Stimulated activated CD4-positive, alpha-beta T cell treated with anti-CD3 and anti-CD28 coated beads, Interleukin-1b, Interleukin-23, amount 100 ng/mL, for 4 hours (primary cell): ENCODE measurements at places on chromosomes 5 and 9.

- no peak for DNase-seq
These were observed 275.3 kb upstream of the IL12B start for GRCh38 chr5:159605585-159605984.

DNA sequence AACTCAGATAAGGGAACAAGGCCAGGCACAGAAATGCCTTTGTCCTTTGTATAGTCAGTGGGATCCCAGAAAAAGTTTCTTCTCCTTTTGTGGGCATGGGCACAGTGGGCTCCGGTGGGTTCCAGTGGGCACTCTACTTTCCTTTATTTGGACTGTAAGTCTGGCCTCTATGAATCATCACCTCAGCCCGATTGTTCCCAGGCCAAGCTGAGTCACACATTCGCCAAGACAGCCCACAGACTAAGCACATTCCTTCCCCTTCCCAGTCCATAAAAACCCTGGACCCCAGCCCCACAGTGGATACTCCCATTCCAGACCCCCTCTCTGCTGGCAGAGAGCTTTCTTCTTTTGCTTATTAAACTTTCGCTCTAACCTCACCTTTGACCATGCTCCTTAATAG, 165.0 kb downstream of the FBXL17 start:
- DNase-seq, result no peak

DNA sequence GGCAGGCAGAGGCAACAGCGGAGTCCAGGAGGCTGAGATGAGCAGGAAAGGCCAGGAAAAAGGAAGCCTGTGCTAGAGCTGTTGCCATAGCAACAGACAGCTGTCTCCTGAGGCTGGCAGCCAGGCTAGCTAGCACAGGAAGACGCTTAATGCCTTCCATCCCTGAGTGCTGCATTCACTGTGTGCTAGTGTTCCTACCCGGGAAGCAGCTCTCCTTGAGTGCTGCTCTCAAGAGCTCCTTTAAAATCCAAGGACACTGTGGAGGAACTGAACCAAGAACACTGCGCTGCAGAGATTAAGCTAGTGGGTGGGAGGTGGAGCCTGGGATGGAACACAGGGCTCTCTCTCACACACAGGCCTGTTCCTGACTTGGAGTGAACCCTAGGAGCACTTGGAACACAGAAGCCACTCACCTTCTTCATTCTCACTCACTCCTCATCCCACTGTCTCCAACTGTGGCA, 53.5 kb upstream of the IL7R start:
- DNase-seq, result no peak

GRCh38 chr5:80962630-80963520, 2.7 kb downstream of the RASGRF2 start:
- DNase-seq, result no peak

DNA sequence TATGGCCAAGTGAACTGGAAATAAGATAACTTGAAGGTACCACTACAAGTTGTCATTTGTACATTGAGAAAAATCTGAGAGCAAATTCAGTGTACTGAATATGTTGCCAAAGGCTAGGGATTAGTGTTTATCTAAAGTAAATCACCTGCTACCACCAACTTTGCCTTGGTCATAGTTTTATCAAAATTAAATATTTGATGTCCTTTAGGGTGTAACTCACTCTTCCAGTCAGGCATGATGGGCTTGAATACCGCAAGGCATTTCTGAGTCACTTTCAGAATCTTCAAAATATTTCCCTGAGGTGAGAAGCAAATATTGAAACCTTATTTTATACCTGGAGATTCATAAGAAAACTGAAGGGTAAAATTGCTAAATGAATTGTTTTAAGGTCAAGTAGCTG, 1338.6 kb upstream of the ACO1 start:
- no peak for DNase-seq

DNA sequence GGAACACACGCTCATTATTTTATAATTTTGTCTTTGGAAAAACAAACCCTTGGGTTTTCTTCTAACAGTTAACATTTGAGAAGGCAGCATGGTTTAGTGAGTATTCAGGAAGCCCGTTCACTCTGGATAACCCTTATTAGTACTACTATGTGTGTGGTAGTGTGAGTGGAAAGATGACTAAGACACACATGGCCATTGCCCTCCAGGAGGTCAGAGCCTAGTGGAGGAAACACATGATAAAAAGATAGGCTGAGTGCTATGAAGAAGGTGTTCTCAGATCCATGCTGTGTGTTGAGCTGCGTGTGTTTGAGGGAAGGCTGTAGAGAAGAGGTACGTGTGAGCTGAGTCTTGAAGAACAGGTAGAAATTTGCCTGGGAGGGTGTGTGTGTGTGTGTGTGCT, 8.4 kb downstream of the C5orf47 start:
- DNase-seq, result no peak

GRCh38 chr5:126002222-126002897, 420.8 kb upstream of the GRAMD2B start:
- DNase-seq, result no peak

- DNase-seq, result no peak
These were observed 892.6 kb downstream of the TAF11L14 start for GRCh38 chr5:18526792-18527405.

DNA sequence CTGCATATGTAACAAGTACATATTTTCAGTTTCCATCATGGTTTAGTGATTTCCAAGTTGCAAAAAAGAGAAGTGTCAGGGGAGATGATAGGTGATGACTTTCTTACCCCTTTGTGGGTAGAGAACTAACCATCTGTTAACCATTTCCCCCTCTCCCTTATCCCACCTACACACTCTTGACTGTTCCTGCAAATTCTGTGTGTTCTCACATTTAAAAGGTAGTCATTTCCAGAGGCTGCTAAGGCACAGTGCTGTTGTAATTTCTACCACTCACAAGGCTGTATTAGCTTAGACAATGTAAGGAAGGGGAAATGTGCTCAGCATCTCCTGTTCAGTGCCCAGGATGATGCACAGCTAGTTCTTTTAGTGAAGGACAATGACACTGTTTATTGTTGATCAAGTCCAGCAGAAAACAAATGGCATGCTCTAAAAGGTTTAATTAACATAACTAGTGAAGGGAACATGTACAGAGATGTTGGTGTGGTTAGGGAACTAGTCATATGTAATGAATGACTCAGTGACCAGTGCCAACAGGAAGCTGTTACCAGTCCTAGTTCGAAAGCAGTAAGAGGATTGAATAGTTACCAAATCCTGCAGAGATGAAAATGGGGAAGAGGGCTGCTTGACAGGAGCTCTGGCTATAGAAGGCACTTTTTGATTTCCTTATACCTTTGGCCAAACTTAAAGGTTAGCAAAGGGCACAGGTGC, 165.1 kb downstream of the PLK2 start:
- no peak for DNase-seq

DNA sequence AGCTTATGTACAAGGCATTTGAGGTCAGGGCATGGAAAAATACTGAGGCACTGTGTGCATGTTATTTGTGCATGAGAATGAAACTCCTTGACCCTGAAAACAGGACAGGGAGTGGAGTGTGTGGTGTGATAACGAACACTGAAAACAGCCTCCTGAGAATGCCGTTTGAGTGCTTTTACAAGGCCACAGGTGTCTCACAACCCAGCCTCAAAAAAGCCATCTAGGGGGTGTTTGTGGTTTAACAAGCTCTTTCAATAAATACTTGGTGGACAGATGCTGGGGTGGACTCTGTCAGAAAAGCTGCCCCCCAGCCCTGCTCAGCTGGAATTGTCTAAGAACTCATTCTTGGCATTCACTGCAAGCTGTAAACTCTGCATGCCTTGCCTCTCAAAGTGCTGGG, 94.0 kb upstream of the SLC25A48 start:
- no peak for DNase-seq

DNA sequence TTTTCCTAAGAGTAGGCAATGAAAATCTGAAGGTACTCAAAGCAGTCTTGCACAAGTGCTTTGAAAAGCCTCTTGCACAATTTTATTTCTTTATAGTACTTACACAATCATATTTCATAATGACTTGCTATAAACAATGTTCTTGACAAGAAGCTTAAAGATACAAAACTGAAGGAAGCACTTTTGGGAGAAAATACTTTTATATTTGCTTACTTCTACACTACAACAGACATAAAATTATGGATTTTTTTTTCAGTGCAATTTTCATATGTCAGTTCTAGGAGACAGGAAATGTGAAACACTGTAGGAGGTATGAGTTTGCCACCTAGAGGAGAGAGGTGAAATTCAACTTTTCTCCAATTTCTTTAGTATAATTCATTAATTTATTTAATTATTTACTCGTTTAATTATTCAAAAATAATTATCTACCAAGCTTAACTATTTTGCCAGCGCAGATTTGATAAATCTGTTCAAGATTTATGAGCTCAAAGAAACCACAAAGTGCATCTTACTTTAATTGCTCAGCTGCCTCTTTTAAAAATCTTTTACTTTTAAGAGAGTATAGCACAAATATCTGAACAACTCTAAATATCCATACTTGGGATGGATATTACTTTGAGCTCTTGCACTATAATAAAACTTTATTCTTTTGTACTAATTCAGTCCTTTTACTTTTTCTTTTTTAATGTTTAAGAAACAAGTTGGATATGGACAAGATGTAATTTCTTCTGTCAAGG, 29.0 kb upstream of the CDKN2B start:
- no peak for DNase-seq

DNA sequence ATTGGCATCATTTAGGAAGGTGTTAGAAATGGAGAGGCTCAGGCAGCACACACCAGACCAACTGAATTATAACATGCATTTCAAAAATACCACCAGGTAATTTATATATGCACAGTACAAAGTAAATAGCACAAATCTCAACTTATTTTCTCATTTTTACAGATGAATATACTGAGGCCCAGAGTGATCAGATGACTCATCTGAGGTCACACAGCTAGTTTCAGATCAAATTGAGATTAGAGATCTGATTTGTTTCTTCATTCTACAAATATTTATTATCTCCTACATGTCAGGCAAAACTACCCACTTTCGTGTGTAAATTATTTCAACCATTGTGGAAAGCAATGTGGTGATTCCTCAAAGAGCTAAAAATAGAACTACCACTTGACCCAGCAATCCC, 507.1 kb downstream of the TLE4 start:
- no peak for DNase-seq

GRCh38 chr5:139914218-139914807, 118.7 kb downstream of the PSD2 start:
- DNase-seq, result no peak

DNA sequence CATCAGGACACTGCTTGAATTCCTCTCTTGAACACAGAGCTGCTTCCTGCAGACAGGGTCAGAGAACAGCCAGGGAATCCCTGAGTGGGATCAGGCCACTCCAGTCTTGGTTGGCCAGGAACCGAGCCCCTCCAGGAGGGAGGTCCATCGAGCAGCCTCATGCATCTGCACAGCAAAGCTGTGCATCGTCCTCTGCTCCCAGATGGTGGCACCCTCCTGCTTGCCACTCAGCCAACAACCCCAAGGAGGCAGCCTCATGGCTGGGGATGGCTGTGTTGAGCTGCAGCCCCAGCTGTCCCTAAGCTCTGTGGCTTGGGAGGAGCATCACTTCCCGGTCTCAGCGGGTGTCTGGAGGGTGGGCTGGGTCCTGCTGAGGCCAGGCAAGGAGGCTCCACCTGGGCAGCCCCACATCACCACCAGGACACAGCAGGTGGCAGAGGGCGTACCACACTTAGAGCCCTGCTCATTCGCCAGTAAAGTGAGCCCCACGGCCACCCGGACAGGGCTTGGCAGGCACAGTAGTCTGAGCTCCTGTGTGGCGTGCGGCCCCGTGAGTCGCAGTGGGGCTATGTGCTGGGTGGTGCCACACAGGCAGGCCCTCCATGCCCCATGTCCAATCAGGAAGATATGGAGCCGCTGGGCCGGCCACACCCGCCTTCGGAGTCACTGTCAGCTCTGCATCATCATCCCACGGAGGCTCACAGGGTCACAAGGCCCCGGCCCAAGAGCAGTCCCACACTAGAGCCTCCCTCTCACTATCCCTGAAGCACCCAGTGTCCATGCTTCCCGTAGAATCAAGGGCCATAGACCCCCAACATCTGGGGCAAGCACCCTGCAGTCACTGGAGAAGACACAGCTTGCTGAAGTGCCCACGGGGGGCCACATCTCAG, 11.9 kb downstream of the LPCAT1 start:
- DNase-seq, result no peak

DNA sequence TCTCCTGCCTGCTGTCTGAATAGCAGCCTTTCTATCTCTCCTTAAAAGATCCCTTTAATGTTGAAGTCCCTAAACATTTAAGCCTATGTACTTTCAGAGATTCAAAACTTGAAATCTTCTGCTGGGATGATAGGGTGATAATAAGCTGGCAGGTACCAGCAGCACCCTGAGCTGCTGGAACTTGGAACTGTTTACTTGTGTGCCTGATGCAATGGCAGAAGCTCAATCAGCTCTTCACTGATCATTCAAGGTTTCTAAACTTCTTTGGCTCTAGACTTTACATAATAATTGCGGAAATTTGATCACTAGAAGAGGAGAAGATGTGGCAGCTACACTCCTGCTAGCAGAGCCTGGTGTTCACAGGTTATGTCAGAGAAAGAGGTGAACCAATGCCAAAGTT, 27.6 kb downstream of the MRPS27 start:
- no peak for DNase-seq

DNA sequence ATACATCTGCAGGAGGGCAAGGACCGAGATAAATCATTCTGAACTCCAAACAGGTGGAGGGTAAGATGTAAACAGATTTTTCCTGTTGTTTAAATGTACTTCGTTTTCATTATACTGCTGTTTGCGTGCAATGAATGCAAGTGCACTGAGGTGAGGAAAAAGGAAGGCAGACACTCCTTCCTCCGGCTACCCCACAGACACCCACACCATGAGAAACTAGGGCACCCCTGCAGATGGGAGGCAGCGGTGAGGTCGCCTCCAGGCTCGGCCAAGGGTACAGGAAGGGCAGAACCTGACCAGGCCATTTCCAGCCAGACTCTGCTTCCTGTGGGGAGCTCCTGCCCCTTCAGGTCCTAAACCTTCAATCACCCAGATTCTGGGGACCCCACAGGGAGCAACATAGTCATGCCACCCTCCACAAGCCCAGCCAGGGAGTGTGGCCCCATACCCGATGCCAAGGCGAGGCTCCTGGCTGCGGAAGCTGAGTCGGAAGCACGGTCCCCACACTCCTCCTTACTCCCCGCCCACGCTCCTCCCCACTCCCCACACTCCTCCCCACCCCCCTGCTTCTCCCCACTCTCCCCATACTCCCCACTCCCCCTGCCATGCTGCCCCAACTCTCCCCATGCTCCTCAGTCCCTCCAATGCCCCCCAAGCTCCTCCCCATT, 37.1 kb downstream of the VAV2 start:
- peak; percentile 8 for DNase-seq

DNA sequence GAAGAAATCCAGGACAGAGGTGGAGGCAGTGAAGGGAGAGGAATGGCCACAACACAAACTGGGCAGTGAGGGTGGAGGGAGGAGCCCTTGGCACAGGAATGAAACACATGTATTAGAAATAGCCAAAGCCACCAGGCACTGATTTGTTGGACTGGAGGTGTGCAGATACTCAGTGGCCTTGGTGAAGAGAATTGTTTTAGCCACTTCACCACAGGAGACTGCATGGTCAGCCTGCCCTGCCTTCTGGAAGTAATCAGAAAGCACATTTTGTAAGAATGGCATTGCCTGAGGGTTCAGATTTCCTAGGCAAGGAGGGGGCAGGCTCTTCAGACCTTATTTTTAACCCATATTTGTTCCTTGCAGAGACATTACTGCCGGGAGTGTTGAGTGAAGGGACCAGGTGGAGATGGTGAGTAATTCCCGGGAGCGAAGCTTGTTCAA, 2.2 kb downstream of the SGCD start:
- no peak for DNase-seq

- no peak for DNase-seq
These were observed 1829.9 kb downstream of the EFNA5 start for GRCh38 chr5:105840800-105841199.
